ENCODE measurements at places on chromosomes 7 and 10.

DNA sequence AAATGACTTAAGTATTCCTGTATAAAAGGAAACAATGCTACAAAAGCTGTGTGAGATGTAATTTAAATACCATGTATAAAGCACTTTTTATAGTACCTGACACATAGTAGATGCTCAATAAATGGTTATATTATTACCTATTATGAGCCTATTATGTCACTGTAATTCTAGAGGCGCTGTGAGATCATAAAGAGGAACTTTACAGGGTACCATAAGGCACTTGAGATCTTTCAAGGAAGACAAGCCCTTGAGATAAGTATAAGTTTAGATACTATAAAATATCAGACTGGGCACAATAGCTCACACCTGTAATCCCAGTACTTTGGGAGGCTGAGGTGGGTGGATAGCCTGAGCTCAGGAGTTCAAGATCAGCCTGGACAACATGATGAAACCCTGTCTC, 38.3 kb downstream of the PTTG1IP2 start:
- DNase-seq: no peak

GRCh38 chr10:92729886-92730285, 40.1 kb downstream of the HHEX start:
- DNase-seq: no peak

GRCh38 chr7:74266191-74266963, 12.2 kb upstream of the RFC2 start:
- no peak for DNase-seq

DNA sequence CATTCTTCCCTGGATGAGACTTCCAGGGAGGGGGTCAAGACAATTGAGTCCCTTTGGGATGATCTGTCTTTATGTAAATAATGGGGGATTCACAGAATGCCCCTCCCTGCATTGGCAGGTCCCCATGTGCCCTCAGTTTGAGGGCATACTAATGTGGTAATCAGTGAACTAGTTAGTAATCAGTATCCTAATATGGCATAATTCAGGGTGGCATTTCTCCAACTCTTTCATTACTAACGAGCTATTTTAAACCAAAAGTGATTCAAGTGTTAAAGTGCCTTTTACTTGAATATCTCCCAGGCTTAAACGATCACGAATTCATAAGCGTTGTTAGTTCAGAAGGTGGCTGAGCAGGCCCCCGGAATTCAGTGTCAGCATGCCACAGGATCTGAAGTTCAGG, 1.6 kb upstream of the DNAJB6 start:
- no peak for DNase-seq

GRCh38 chr7:47366211-47366610, 215.7 kb downstream of the TNS3 start:
- DNase-seq: no peak

Measured in SJSA1 (cell line).